Brain microvascular endothelial cell (primary cell): ENCODE measurements at places on chromosomes 16 and 17.

DNA sequence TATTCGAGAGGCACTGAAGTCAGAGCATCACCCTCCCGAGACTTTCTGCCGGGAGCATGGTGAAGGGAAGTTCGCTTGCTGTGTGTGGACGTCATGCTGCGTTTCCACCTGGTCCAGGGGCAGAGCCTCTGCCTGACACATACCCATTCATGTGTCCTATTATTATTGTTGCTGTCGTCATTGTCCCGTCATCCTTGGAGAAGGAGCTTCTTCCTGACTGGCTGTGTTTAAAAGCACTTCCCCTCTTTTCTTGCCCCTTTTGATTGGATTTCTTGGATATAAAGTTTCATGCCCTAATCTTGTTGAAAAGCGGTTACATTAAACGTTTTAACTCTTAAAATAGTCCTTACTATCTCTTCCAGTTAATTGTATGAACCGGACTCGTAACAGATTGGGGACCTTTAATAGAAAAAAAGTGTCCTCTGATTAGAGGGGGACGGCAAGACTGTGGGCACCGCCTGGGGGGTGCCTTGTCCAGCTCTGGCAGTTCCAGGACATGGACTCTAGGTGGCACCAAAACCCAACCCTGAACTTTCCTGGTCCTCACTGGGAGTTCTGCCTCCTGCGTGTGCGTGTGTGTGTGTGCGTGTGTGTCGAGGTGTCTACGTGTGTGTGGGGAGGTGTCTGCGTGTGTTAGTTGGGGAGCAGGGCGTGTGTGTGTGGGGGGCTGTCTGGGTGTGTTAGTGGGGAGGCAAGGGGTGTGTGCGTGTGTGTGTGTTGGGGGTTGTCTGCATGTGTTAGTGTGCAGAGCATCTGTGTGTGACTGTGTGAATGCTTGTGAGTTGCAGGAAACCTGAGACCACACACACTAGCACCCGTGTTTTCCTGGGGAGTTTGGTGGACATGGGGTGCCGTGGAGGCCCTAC is 133.3 kb upstream of the CIBAR2 start:
- peak; percentile 56 for DNase-seq

GRCh38 chr16:48029768-48030167 is 126.0 kb downstream of the ABCC12 start:
- no peak for DNase-seq

- DNase-seq: no peak
Observed at GRCh38 chr16:3797473-3797872, 80.1 kb upstream of the TRAP1 start.

DNA sequence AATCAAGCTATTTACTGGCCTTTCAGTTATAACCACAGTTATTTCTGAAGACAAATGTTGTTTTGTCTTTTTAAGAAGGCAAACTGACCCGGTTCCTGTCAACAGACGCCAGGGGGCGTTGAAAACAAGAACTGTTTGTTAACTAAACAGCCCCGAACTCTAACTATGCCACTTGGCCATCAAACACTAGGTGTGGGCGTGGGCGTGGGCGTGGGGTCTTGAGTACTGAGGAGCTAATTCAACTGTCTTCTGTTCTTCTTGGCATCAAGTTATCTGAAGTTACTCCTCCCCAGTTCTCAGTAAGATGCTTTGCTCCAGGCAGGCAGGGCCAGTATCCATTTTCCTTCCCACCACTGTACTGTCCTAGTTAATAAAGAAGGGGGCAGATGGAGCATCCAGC is 63.3 kb upstream of the MTMR4 start:
- DNase-seq: peak; percentile 33

GRCh38 chr17:75535119-75535537 is 9.6 kb downstream of the LLGL2 start:
- DNase-seq: no peak

- no peak for DNase-seq
Observed at GRCh38 chr17:78395155-78395554, 16.7 kb downstream of the PGS1 start.

GRCh38 chr17:43874293-43874692 is 27.3 kb downstream of the CD300LG start:
- no peak for DNase-seq

DNA sequence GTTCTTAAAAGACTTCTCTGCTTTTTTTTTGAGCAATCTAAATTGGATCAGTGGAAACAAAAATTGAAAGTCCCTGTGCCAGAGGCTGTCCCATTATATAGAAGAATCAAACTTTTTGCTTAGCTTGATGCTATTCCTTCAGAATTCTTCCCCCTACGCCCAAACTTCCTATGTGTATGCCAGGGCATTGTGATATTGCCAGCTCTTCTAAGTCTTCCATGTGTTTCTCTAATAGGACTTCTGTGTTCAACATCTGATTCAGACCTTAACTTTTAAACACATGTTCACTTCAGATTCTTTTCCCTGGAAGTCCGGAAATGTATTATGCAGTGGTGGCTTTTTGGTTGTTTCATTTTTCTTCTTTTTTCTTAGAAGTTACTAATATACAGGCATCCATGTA is 18.7 kb downstream of the PTRH2 start:
- no peak for DNase-seq

DNA sequence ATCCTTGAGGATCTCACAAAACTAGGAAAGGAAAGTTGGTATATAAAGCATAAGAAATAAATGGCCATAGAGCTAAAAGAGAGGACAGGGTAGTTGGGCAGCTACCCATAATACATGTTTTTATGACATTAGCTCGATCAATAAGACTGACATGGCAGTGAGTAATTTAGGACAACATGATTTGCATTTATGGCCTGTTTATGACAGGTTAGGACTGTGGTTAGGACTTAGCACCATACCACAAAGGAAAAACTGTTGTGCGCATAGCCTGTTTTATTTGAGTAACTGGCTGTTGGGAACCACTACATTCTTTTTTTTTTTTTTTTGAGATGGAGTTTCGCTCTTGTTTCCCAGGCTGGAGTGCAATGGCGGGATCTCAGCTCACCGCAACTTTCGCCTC is 18.0 kb upstream of the TRIM37 start:
- DNase-seq: no peak

GRCh38 chr17:73363442-73364154 is 51.8 kb upstream of the CDC42EP4 start:
- DNase-seq: no peak

DNA sequence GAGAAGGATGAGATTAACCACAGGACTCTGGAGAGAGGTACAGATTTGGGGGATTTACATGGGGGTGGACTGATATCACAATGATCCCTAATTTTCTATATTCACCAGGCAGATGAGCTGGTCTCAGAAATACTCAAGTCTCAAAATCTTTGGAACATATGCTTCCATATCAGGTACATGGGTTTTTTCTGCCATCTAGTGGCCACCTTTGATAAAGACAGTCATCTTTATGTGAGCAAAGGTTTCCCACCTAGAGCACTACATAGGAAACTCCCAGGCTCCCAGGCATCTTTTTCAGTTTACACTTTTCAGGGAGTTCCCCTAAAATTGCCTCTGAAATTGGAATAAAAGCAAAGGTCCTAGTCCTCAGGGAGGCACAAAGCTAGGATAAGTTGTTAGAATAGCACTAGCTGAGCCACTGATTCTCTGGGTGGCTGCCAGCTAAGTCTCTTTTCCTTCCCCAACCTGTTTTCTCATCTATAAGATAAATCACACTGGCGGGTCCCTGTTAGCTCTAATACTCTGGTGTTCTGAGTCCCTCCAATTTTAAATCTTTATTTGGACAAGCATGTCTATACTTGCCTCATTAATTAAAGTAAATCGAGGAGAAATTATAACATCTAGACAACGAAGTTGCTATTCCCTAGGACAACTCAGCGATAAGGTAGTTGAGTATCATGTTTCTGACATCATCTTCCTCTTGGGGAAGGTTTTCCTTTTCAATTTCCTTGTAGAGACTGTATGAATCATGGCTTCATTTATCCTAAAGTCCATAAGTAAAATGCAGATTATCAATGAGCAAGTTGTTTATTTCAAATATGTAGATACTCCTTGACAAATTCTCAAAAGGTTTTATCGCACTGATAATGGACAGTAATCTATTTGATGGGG is 19.0 kb upstream of the MON1B start:
- peak; percentile 62 for DNase-seq

GRCh38 chr17:71327376-71328059 is 793.3 kb upstream of the SOX9 start:
- peak; percentile 20 for DNase-seq

- DNase-seq: no peak
Observed at GRCh38 chr16:69474408-69474807, 50.0 kb downstream of the CYB5B start.

GRCh38 chr17:17590883-17591354 is 589 bp downstream of the PEMT start:
- no peak for DNase-seq

DNA sequence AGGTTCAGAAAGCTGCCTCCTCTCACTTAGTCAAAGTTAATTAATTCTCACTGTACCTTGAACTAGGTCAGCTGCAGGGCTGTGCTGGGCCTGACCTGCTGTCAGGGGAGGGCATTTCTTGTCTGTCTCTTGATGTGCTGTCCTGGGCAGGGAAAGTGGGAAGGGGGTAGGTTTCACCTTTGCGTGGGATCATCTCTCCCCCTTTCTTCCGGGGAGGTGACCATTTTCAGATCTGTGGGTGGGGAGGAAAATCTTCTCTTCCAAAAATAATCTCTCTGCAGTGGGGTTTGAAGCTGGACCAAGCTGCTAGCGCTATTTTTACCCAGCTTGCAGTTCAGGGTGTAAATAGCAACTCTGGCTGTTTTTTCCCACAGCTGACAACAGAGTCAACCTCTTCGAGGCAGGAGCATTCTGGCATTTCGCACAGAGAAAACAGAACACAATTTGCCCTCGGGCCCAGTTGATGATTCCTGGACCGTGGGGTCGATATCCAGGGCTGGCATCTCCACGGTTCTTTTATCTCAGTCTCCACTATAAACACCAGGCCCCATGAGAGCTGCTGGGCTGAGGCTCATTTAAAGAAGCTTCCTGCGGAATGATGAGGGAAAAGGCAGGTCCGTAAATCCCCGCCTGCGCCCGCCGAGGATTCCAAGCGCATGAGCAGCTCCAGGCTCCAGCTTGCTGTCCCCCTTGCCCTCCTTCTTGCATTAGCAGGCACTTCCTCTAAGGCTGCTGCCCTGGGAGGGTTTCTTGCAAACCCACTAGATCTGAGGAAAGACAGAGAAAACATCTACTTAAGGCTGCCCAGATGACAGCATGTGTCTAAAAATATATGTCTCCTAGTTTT is 93.9 kb downstream of the YPEL2 start:
- DNase-seq: peak; percentile 63

DNA sequence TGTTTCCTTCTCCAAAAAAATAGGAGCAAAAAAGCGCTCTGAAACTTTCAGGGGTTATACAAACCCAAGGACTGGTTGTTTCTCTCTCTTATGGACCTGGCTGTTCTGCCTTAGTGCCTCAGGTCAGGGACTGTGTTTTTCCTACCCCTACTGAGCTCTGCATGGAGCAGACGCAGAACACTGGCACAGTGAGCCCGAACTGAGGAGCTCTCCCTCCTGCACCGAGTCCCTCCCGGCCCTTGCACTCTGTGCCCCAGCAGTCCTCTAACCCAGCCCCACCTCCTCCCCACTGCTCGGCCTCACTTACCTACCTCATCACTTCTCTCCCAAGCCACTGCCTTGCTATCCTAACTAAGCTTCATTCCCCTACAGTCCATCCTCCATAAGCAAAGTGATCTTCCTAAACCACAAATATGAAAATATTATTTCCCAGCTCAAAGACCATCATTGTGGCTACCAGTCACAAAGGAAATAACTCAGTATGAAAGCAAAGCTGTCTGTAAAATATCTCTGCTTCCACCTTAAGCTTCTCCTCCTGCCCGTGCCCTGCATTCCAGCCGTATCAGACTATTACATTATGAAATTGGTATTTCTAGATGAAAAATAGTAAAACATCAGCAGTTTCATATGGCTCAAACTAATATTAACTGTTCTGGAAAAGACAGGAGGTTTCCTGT is 13.6 kb downstream of the MEIOB start:
- DNase-seq: peak; percentile 12

DNA sequence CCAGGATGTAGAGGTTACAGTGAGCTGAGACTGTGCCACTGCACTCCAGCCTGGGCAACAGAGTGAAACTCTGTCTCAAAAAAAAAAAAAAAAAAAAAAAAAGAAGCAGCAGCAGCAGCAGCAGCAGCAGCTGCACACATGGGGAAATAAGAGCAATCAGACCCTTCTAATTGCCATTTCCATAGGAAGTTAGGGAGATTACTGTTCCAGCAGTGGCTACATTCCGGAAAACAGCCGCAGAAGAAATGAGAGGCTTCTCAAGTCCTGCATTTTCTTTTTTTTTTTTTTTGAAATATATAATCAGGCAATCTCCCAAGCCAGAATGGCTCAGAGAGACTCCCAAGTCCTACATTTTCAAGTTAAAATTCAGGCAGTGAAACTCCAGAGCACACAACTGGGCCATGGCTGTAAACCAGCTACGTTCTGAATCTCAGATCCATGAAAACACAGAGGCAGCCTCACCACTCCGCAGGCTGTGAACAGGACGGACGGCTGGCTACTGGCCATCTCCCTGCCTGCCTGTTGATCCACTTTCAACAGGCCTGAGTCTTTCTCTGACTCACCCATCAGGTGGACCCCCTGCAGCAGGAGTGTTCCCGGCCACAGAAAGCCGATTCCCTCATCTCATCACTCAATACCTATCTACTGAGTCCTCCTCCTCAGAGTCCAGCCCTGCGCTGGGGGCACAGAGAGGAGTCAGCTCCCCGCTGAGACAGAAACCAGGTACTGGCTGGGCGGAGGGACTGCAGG is 15.0 kb downstream of the TRPV1 start:
- peak; percentile 70 for DNase-seq

GRCh38 chr16:3859889-3860288 is 20.6 kb downstream of the CREBBP start:
- DNase-seq: no peak

DNA sequence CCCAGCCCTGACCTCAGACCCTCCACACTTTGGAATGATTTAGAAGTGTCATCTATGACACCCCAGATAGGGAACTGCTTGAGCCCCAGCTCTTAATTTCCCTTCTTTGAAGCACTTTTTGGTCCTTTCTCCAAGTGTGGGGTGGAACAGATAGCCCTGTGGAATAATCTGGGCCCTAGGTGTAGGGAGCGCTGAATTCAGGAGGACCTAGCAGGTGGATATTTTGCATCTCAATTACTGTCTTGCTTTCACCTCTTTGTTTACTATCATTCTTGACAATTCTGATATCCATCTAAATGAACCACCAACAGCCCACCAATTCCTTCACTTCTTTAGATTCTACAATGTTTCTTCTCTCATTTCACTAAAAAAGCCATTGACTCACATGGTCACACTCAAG is 850.4 kb downstream of the KCNJ2 start:
- DNase-seq: no peak

- no peak for DNase-seq
Observed at GRCh38 chr17:74079537-74080300, 123.8 kb upstream of the RPL38 start.

GRCh38 chr16:14418795-14419225 is 211.2 kb downstream of the PARN start:
- no peak for DNase-seq

GRCh38 chr17:17741349-17742023 is 60.2 kb downstream of the RAI1 start:
- no peak for DNase-seq
